Foreskin fibroblast (primary cell): ENCODE measurements at places on chromosomes 11 and 22.
A peak's percentile ranks its signal among the peaks of the same experiment; 100 is the strongest.

DNA sequence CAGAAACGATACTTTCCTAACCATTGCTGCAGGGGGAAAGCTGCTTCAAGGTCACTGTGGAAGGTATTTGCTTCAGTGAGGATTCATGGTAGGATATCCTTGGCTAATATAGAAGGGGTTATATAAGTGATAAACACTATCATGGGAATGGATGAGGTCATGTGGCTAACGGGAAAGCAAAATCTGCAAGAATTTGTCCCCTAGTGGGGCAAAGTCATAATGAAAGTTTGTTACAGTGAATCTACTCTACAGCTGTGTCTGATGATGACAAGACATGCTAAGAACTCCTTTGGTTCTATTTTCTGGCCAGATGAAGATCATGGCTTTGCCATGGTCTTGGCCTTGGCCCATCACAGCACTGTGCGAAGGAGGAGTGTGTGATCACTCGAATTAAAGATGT is 13.8 kb downstream of the MMP20 start:
- no peak for DNase-seq

- DNase-seq = peak; percentile 29
Measured at GRCh38 chr11:121933694-121934093, 182.3 kb downstream of the BLID start.

- no peak for DNase-seq
Measured at GRCh38 chr22:44645083-44645482, 56.9 kb upstream of the PRR5 start.

DNA sequence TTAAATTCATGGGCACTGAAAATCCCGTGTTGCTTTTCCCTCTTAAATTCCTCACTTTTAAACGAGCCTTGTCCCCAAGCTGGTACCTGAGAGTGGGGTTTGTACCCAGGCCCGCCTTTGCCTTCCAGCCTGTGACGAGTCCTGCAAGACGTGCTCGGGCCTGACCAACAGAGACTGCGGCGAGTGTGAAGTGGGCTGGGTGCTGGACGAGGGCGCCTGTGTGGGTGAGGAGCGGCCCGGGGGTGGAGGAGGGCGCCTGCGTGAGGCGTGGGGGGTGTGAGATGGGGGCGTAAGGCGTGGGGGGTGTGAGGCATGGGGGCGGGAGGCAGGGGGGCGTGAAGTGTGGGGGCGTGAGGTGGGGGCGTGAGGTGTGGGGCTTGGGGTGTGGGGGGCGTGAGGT is 4.0 kb downstream of the CRELD2 start:
- no peak for DNase-seq

GRCh38 chr11:66264914-66265313 is 3.5 kb upstream of the RAB1B start:
- DNase-seq = no peak

- peak; percentile 57 for DNase-seq
Measured at GRCh38 chr11:73950869-73951710, at the start of gene DNAJB13. DNAJB13 (plus strand) TSS chr11:73951026; CDS start chr11:73951070, 44 bp downstream.
